ENCODE measurements at places on chromosomes 2 and 18.

DNA sequence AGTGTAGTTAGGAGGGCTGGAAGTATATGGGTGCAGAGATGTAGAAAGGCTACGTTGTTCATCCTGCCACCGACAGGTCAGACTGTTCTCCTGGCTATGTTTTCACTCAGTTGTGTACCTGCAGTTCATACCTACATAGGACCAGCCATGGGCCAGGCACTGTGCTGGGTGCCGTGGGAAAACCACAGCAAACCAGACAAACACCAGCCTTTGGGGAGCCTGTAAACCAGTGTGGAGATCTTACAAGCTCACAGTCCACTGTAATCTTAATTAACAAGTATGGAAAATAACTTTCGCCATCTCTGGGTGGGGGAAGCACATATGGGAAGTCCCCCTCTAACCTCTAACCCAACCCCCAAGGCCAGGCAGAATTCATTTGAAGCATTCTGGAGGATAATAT lies 12.7 kb downstream of the NCK2 start:
- DNase-seq = no peak

GRCh38 chr2:224284134-224284946 lies 117.6 kb downstream of the FAM124B start:
- DNase-seq = peak; percentile 29

DNA sequence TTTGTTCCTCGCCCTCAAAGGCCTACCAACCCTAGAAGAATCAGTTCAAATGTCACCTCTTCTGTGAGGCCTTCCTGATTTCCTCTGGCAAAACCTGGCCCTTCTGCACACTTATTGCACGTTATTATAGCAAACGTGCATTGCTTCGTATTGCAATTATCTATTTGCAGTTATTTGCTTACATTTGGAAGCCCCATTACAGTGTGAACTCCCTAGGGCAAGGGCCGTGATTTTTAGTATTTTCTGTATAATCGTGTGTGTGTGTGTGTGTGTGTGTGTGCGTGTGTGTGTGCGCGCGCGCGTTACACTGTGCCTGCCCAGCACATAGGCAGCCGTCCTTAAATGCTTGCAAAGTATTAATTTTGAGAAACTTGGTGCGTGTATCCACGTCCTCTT lies 460 bp upstream of the SEMA4F start:
- no peak for DNase-seq

DNA sequence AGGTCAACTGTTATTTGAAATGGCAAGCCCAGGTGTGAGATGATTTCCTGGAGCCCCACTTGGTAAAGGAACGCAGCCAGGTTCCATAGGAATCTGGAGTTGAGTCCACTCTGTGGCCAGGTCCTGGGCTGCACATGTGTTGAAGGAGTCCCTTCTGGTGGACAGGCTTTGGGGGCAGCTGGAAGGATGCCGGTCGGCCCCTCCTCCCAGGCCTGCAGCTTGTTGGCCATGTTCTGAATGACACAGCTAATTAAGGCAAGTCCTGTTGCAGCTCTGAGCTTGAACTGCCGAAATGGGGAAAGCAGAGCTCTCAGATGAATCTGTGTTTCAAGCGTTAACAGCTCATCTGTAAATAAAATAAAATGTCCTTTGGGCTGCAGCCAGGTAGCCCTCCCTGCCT lies 23.8 kb downstream of the EN1 start:
- DNase-seq = no peak

GRCh38 chr18:79775441-79776221 lies 22.1 kb upstream of the KCNG2 start:
- DNase-seq = no peak

- DNase-seq = no peak
Measured at GRCh38 chr2:168518555-168519066, 62.5 kb downstream of the CERS6 start.

GRCh38 chr18:14959550-14959949 lies 211.6 kb downstream of the ANKRD30B start:
- DNase-seq = no peak

DNA sequence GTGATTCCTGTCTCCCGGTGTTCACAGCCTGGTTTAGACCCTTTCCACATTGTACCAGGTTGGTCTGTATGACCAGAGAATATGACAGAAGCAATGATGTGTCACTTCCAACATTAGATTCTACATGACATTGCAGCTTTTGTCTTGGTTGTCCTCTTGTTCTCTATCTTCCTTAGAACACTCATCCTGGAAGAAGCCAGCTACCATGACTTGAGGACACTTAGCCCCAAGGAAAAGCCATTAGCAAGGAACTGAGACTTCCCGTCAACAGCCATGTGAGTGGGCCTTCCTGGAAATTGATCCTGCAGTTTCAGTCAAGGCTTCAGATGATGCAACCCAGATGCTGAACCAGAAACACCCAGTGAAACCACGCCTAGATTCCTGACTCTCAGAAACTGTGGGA lies 143.3 kb downstream of the MREG start:
- DNase-seq = no peak

DNA sequence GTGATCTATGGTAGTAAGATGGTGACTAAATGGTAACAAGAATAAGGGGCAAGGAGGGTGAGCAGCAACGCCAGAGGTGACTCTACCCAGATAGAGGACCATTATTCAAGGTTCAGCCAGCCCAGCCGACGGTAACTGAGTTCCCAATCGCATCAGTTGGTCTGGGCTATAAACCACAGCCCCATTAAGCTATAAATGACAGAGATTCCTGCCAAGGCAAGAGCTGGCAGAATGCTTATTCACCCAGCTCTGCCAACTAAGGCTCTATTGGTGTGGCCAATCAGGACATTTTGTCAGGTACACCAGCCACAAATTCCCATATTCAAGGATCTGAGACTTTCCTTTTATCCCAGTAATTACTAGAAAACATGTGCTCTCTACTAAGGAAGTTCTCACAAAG lies 3.6 kb downstream of the CHN1 start:
- no peak for DNase-seq

- no peak for DNase-seq
Measured at GRCh38 chr2:169345486-169346437, 16.6 kb downstream of the LRP2 start.

GRCh38 chr18:32208577-32208976 lies 18.7 kb downstream of the MEP1B start:
- DNase-seq = no peak

DNA sequence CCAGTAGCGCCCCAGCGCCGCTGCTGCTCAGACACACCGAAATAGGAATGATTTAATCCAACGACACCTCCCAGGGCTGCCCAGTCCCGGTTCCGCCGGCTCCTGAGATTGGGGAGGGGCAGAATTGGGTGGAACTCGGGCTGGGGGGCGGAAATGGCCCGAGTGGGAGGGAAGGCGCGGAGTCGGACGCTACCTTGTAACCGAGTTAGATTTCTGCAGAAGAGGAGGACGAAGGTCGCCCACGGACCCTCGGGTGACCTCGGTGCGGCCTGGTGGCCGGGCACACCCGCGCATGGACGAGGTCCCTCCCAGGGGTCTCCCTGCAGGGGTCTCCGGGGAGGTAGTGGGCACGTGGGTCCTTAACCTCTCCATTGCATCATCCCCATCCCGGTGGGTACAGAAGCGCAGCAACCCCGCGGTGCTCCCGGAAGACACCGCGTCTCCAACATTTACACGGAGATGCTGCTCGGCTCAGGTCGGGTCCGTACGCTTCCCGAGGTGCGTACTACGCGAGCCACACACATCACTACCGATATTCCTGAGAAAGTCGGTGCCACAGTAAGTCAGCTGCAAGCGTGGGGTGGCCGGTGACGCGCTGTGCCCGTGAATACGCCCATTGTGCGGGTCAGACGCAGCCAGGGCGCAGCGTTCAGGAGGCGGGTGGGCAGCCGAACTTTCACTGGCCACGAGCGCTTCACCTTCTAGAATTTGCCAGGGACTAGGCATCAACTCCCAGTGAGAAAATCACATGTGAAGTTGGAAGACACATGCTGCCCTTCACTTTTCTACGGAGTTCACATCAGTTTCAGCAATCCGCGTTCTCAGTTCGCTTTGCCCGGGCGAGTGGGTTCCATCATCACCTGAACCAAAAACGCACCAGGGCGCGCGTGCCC lies 3.0 kb downstream of the ZNF516 start:
- DNase-seq = no peak

- DNase-seq = no peak
Measured at GRCh38 chr2:156536534-156536933, 100.4 kb downstream of the GPD2 start.

DNA sequence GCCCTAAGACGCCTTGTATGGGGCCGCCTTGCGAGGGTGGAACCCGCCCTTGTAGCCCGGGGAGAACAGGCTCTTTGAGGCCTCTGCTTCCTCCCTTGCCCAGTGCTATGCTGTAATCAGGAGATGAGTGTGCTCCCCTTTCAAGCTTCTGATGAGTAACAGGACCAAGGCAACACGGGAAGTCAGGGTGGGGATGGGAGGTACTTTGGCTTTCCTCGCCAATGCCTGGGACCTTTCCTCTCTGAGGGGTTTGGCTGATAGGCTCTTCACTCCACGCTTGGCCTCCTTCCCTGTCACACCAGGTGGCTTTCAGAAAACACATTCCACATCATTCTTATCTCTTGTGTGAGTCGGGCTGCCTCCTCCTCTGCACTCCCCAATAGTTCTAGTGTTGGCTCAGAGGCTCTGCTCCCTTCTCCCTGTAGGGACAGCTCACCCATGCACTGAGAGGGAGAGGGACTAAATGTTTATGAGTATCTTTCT lies 223.7 kb upstream of the TRIB2 start:
- DNase-seq = peak; percentile 82

- DNase-seq = no peak
Measured at GRCh38 chr2:176484838-176485237, 215.6 kb downstream of the MTX2 start.

DNA sequence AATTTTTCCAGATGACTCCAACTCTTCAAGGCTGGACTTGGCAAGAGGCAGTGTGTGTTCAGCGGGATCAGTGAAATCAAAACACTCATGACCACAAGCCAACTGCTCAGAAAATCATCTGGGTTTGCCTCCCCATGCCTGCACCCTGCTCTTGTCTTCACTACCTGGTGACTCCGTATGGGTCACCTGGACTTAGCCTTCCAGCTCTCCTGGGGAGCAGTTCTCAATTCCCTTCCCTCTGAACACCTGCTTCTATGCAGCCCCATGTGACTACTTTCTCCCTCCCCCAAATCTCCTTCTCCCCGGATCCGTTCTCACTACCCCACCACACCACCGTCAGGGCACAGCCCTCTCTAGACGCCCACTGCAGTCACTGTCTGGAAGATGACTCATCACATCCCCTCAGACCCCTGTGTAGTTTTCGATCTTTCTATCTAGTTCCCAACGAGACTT lies 130.2 kb upstream of the ID2 start:
- DNase-seq = no peak

GRCh38 chr2:6993229-6993640 lies 76.0 kb downstream of the RNF144A start:
- DNase-seq = no peak

GRCh38 chr2:209988010-209988409 lies 14.4 kb upstream of the RPE start:
- no peak for DNase-seq

- no peak for DNase-seq
Measured at GRCh38 chr2:85264471-85264870, 63.3 kb downstream of the TGOLN2 start.

DNA sequence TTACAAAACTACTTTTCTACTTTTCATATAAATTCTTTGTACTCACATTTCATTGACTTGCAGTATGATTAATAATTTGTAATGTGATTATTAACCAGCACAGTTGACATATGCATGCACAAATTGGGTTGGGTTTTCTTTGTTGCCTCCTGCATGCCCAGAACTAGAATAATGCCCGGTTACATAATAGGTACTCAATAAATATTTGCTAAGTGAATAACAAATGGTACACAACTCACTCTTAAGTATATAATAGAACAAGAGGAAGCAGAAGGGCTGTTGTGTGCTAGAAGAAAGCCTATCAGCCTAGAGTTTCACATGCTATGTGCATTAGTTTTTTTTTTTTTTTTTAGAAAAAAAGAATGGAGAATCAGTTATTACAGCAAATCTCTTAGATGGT lies 9.3 kb downstream of the RDH14 start:
- DNase-seq = no peak

DNA sequence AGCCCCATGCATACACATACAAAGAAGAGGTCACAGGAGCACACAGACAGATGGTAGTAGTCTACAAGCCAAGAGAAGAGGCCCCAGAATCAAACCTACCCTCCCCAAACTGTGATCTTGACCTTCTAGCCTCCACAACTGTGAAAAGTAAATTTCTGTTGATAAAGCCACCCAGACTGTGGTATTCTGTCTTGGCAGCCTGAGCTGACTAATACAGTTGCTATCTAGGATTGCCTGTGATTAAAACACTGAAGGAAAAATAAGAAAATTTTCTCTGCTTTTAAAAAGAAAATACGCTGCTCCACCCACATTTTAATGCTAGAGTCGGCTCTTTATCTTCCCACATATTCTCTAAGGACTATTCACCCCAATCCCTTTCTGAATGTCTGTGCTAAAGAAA lies 143.7 kb upstream of the TMEM200C start:
- no peak for DNase-seq

DNA sequence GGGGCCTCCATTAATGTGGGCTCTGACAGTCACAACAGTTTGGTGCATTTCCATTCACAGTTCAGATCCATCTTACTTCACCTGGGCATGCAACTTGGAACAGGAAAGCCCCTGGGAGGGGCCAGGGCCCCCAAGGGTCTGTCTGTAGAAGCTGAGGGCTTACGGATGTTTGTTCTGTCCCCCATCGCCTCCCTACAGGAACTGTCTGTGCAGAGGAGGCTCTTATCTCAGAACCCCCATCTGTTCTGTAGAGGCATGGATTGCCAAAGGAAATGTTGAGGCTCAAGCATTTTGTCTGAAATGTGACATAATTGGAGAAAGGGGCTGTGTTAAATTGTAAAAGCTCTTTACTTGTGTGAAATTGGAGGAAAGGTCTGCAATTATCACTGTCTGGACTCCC lies 334.3 kb downstream of the CLIP4 start:
- no peak for DNase-seq

DNA sequence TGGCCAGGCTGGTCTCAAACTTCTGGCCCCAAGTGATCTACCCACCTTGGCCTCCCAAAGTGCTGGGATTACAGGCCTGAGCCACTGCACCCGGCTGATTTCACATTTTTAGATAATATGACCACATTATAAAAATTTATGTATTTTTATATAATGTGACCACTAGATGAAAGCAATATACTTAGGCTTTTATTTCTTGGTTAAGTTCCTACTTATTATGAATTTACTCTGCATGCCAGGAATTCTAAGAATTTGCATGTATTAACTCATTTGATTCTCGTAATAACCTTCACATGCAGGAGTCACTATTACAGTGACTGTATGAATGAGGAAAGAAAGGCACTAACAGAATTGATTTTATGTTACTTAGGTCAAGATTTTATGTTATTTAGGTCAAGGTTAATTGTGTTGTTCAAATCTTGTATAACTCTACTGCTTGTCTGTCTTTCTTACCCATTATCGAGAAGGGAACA lies 25.6 kb upstream of the CASP8 start:
- DNase-seq = no peak

- DNase-seq = no peak
Measured at GRCh38 chr2:112342067-112342550, 66.7 kb downstream of the ZC3H6 start.

GRCh38 chr2:216671791-216672343 lies 23.5 kb downstream of the IGFBP5 start:
- DNase-seq = no peak

GRCh38 chr2:190105554-190105953 lies 43.0 kb upstream of the MSTN start:
- no peak for DNase-seq

Data from HS-5 (cell line).